CD8-positive, alpha-beta memory T cell (primary cell): ENCODE measurements at places on chromosomes 3 and 15. TPM values are rescaled to one million over a fixed set of nuclear protein-coding genes. Genes with fewer than 3 reads are reported as not detected.

Gene KBTBD13
- not detected for total RNA-seq

Gene CRTAP
- 49.5 TPM for total RNA-seq

Gene DZIP1L
- total RNA-seq, result not detected

Gene AMT
- 1.3 TPM for total RNA-seq

Gene HYAL1
- total RNA-seq, result not detected

Gene DUOXA1
- 0.09 TPM for total RNA-seq

DNA sequence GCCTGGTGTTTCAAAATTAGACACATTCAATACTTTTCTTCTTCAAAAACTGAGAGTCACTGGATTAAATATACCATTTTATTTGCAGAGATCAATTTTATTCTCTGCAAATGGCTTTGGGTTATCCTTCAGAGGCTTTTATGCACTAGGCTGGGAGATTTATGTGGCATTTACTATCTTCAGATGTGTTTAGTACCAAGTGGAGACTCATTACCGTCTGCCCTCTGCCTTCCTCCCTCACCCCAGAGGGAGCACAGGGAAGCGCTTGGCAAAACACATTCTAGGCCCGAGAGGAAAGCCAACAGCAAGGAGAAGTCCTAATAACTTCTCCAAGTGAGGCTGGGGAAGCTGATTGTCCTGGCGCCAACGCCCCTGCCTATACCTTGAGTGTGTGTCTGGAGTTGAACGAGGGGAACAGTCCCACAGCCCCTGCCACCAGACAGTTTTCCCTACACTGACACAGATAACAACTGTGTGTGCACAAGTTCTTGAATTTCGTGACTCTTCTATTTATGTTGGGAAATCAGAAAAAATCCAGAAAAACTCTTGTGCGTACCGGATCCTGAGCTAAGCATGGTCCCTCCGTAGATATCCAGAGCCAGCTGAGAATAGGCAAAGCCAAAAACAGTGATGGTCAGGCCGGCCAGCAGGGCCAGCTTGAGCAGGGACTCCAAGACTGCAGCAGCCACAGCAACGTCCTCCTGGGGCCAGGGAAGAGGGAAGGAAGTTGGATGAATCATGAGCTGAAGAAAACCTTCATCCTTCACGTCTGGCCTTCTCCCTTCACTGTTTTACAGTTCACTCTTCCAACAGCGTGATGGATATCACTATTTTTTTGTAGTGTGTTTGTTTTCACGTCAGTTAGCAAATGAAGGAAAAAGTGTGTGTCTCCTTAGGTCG, 26.6 kb downstream of the RFT1 start:
- H3K36me3 ChIP-seq, result peaks cover 18% of the 10 kb centered on the region
- no peak overlapping the region for H3K27ac ChIP-seq
- no peak for DNase-seq
- peaks cover 32% of the 10 kb centered on the region for H3K4me1 ChIP-seq
- no peaks in the 10 kb centered on the region for H3K27me3 ChIP-seq

GRCh38 chr15:29638781-29639180, 183.5 kb downstream of the TJP1 start:
- H3K27me3 ChIP-seq, result no peaks in the 10 kb centered on the region
- H3K27ac ChIP-seq, result no peak overlapping the region
- no peak overlapping the region for H3K4me3 ChIP-seq
- H3K4me1 ChIP-seq, result no peaks in the 10 kb centered on the region
- no peak for DNase-seq

DNA sequence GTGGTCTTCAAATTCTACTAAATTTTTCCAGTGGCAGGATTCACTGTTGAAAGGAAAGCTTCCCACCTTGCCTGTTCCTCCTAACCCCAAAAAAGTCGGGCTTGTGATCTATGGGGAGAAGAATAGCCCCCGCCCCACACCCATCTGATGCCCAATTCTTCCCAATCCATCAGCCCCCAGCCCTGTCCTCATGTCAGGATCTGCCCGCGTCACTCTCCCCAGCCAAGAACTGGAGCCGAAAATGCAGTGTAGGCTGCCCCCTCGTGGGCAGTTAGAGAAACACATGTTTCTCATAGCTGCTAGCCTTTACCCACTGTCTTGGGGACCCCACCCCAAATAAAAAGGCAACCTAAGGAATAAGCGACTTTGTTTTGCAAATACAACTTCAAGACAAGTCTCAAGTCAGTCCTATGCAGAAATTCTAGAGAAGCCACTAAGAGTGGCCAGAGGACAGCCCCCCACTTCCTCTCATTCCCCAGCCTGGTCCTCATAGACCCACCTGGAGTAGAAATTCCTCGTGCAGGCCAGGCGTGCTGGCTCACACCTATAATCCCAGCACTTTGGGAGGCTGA, 13.0 kb upstream of the CSK start:
- no peaks in the 10 kb centered on the region for H3K27me3 ChIP-seq
- H3K4me3 ChIP-seq, result no peak overlapping the region
- peak; percentile 51 for DNase-seq
- H3K27ac ChIP-seq, result no peak overlapping the region
- peaks cover 17% of the 10 kb centered on the region for H3K4me1 ChIP-seq

DNA sequence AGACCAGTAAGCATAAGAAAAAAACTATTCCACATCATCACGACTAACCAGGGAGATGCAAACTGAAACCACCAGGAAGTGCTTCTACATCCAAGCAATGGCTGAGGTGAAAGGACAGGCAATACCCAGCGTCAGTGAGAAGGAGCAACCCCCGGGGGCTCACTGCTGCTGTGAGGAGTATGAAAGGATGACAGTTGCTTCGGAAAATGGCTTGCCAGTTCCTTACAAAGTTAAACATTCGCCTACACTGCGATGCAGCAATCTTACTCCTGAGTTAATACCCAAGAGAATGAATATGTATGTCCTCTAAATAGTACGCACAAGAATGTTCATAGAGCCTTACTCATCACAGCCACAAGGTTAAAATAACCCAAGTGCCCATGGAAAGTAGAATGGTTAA, 13.3 kb upstream of the PLXNA1 start:
- no peaks in the 10 kb centered on the region for H3K4me1 ChIP-seq
- no peak for DNase-seq
- H3K27ac ChIP-seq, result no peak overlapping the region
- H3K27me3 ChIP-seq, result no peaks in the 10 kb centered on the region
- H3K36me3 ChIP-seq, result no peaks in the 10 kb centered on the region

DNA sequence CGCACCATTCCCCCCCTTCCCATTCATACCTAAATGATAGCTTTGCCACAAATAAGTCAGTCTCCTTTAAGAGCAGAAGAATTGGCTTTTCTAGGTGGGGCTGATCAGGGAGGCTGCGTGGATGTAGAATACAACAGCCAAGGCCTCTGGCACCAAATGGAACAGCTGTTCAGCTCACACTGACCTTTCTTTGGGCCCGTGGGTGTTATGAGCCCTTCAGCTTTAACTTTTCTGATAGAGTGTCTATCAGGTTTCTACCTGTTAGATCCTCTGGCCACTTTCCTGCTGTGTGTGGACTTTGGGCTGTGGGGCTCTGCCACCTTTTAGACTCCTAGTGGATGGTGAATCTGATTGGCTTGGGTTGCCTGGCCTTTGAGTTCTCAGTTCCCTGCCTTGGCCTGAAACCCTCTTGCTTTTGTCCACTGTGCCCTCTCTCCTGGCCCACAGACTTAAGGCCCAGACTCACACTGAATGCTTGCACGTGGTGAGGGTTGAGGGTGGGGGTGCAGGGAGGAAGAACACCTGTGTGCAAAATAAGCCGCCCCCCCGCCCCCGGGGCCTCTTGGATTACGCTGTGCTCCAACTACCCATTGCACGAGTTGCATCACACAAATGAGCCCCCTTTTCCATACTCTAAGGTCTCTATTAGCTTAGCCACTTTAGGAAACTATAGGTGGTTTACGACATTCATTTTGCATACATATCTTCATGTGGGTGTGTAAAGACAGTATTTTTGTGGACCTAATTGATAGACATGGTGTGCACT, 1.3 kb upstream of the RFX7 start:
- H3K4me3 ChIP-seq, result peak overlapping the region; percentile 72
- H3K36me3 ChIP-seq, result no peaks in the 10 kb centered on the region
- peaks cover 25% of the 10 kb centered on the region for H3K4me1 ChIP-seq
- DNase-seq, result peak; percentile 48
- no peaks in the 10 kb centered on the region for H3K27me3 ChIP-seq
- peak overlapping the region; percentile 55 for H3K27ac ChIP-seq

- no peak overlapping the region for H3K27ac ChIP-seq
- H3K4me3 ChIP-seq, result no peak overlapping the region
- no peak for DNase-seq
- no peaks in the 10 kb centered on the region for H3K36me3 ChIP-seq
These were observed 15.1 kb downstream of the PLSCR5 start for GRCh38 chr3:146589899-146590508.

- H3K27ac ChIP-seq, result no peak overlapping the region
- no peak overlapping the region for H3K4me3 ChIP-seq
- no peak for DNase-seq
- no peaks in the 10 kb centered on the region for H3K4me1 ChIP-seq
- H3K27me3 ChIP-seq, result no peaks in the 10 kb centered on the region
These were observed 292.8 kb downstream of the TBL1XR1 start for GRCh38 chr3:176904506-176904905.

DNA sequence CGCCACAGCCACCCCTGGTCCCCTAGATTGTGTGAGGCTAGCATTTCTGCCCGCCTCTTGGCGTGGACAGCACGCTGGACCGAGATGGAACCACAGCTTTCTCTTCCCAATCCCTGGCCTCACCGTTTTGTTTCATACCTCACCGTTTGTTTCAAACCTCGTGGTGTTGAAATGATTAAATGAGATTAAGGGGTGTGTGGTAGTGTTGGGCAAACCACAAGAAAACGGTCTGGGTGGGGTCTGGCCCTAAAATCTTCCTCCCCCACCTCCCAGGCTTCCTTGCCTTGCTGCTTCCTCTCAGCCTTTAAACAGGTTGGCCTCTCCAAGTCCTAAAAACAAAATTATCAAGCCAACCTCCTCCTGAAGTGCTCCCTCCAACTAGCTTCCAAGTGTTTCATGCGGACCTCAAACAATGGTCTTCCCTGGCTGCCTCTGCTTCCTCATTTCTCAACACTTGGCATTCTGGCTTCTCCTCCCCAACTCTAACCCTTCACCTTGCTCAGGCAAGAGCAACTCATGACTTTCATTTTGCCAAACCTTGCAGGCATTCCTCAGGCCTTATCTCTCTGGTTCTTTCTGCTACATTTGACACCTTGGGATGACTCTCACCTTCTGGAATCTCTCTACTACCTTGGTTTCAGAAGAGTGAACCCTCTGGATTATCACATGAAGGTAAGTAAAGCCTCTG, 1.4 kb upstream of the ATP13A3 start:
- H3K36me3 ChIP-seq, result no peaks in the 10 kb centered on the region
- DNase-seq, result no peak
- H3K4me1 ChIP-seq, result peaks cover 27% of the 10 kb centered on the region
- no peaks in the 10 kb centered on the region for H3K27me3 ChIP-seq

GRCh38 chr3:174331095-174331800, 527.9 kb upstream of the NAALADL2 start:
- H3K27me3 ChIP-seq, result no peaks in the 10 kb centered on the region
- H3K27ac ChIP-seq, result no peak overlapping the region
- H3K4me3 ChIP-seq, result no peak overlapping the region
- H3K36me3 ChIP-seq, result no peaks in the 10 kb centered on the region

- H3K36me3 ChIP-seq, result no peaks in the 10 kb centered on the region
- no peaks in the 10 kb centered on the region for H3K27me3 ChIP-seq
- no peaks in the 10 kb centered on the region for H3K4me1 ChIP-seq
- DNase-seq, result no peak
These were observed 42.3 kb upstream of the GALNT15 start for GRCh38 chr3:16132190-16132589.

GRCh38 chr15:70723122-70723422, 40.3 kb downstream of the UACA start:
- H3K4me3 ChIP-seq, result no peak overlapping the region
- no peaks in the 10 kb centered on the region for H3K27me3 ChIP-seq
- no peak overlapping the region for H3K27ac ChIP-seq
- H3K4me1 ChIP-seq, result no peaks in the 10 kb centered on the region
- DNase-seq, result no peak
- no peaks in the 10 kb centered on the region for H3K36me3 ChIP-seq

- no peak overlapping the region for H3K4me3 ChIP-seq
- H3K4me1 ChIP-seq, result peaks cover 23% of the 10 kb centered on the region
- DNase-seq, result no peak
- H3K36me3 ChIP-seq, result no peaks in the 10 kb centered on the region
- H3K27me3 ChIP-seq, result no peaks in the 10 kb centered on the region
These were observed 15.3 kb downstream of the SPCS1 start for GRCh38 chr3:52721002-52721729.

DNA sequence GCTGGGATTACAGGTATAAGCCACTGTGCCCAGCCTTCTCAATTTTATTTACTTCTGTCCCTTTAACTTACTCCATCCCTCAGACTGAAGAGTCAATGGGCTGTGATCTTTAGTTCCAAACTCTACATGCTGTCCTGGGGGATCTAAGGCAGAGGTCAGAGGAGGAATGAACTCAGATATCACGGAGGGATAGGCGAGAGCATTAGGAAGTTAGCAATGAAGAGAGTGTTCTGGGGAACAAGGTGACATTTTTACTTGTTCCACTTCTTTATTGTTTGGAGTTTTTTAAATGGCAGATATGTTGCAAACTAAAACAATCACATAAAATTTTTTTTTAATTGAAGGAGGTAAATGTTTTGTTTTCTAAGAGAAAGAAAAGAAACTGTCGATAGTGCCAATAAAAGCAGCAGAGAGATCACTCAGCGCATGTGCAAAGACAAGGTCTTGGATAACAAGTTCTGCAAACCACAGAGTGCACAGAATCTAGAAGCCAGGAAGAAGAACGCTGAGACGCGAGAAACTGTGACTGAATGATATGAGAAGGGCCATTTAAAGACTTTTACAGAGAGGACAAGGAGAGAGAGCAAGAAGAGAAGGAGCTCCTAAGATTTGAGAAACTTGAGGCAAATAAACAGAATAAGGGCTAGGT, 10.8 kb upstream of the CA12 start:
- no peak for DNase-seq
- no peak overlapping the region for H3K4me3 ChIP-seq
- H3K27me3 ChIP-seq, result no peaks in the 10 kb centered on the region
- no peaks in the 10 kb centered on the region for H3K36me3 ChIP-seq
- peak overlapping the region; percentile 81 for H3K27ac ChIP-seq
- H3K4me1 ChIP-seq, result no peaks in the 10 kb centered on the region

DNA sequence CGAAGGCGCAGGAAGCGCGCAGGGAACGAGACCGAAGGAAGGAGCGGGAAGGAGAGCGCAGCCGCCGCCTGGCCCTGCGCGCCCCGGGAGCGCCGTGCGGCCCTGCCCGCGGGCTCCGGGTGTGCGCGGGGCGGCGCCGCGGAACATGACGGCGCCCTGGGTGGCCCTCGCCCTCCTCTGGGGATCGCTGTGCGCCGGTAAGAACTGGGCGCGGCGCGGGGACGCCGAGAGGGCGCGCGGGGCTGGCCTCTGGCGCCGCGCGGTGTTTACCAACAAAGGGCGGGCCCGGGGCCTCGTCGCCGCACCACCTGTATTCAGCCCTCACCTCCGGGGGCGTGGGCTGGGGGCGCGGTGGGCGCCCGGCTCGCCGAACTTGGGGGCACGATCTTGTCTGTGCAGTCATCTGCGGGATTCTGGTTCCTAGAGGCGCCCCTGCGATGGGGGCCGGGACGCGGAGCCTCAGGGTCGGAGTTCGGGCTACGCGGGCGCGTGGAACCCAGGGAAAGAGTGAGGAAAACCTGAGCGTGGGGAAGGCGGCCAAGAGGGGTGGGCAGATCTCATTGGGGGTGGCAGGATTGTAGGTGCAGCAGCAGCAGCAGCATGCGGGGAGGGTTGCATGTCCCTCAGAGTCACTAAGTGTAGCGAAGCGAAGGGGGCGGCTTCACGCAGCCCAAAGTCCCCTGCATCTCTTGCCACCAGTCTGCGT, 641 bp downstream of the ACVR2B start:
- DNase-seq, result no peak
- peak overlapping the region; percentile 47 for H3K4me3 ChIP-seq
- no peaks in the 10 kb centered on the region for H3K27me3 ChIP-seq
- H3K36me3 ChIP-seq, result no peaks in the 10 kb centered on the region
- H3K27ac ChIP-seq, result peak overlapping the region; percentile 55

GRCh38 chr3:121836064-121836463, 1.1 kb downstream of the EAF2 start:
- DNase-seq, result no peak
- H3K36me3 ChIP-seq, result no peaks in the 10 kb centered on the region
- H3K4me3 ChIP-seq, result peak overlapping the region; percentile 79
- peak overlapping the region; percentile 91 for H3K27ac ChIP-seq
- H3K27me3 ChIP-seq, result no peaks in the 10 kb centered on the region
